Pancreas (tissue), 10 donors: ENCODE measurements at places on chromosomes 16 and 17. TPM values are rescaled to one million over a fixed set of nuclear protein-coding genes. Genes with fewer than 3 reads are reported as not detected.

Gene SPECC1
- polyA plus RNA-seq, result 7.0 TPM

Gene KRTAP17-1
- not detected for polyA plus RNA-seq

DNA sequence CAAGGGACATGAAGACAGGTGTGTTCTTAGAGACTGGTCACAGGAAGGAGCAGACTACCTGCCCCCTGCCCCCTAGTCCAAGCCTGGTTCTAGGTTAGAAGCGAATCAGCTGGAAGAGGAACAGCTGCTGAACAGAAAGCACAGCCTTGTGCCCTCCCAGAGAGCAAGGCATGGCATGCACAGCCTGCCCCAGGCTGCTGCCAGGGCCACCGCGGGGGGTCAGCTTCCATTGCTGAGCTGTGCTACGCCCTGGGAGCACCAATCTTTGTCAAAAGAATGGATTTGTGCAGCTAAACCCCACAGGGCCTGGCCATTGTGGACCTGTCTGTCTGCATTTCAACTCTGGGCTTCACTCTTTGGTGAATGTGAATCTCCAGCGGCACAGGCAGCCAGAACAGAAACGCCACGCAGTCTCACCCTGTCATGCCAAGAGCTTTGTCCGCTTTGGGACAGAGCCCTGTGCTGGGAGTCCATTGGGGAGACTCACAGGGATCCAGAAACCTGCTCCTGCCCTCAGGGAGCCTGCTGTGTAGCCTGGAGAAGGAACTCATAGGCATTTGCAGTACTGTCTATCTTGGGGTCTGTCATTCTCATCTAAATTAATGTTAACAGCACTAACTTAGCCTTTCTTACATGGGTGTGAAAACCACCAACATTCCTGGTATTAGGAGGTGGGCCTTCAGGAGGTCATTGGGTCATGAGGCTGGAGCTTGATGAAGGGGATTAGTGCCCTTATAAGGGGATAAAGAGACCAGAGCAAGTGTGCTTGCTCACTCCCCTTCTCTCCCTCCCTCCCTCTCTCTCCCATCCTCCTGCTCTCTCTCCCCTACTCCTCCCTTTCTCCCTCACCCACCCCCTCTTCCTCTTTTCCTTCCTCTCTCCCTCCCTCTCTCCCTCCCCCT, 25.6 kb upstream of the CDRT4 start:
- no peak for DNase-seq
- no peaks in the 10 kb centered on the region for H3K36me3 ChIP-seq
- H3K4me1 ChIP-seq, result no peaks in the 10 kb centered on the region
- no peaks in the 10 kb centered on the region for H3K27me3 ChIP-seq
- no peak overlapping the region for H3K27ac ChIP-seq
- no peak overlapping the region for H3K4me3 ChIP-seq

- no peaks in the 10 kb centered on the region for H3K36me3 ChIP-seq
- H3K4me1 ChIP-seq, result no peaks in the 10 kb centered on the region
- no peak overlapping the region for H3K27ac ChIP-seq
- H3K4me3 ChIP-seq, result no peak overlapping the region
These were observed 40.1 kb downstream of the SOX8 start for GRCh38 chr16:1021553-1022160.

DNA sequence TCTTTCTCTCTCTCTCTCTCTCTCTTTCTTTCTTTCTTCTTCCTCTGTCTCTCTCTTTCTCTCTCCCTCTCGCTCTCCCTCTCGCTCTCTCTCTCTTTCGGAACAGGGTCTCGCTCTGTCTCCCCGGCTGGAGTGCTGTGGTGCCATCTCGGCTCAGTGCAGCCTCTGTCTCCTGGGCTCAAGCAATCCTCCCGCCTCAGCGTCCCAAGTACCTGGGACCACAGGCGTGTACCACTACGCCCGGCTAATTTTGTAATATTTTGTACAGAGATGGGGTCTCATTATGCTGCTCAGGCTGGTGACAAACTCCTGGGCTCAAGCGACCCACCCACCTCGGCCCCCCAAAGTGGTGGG, 12.7 kb upstream of the KLHDC4 start:
- H3K36me3 ChIP-seq, result no peaks in the 10 kb centered on the region
- peak overlapping the region; percentile 37 for H3K27ac ChIP-seq
- peaks cover 4% of the 10 kb centered on the region for H3K4me1 ChIP-seq

Gene SLC25A39
- 119 TPM for polyA plus RNA-seq

GRCh38 chr16:53094013-53094630, 39.3 kb downstream of the CHD9 start:
- H3K27ac ChIP-seq, result no peak overlapping the region
- H3K4me1 ChIP-seq, result no peaks in the 10 kb centered on the region
- no peaks in the 10 kb centered on the region for H3K36me3 ChIP-seq

DNA sequence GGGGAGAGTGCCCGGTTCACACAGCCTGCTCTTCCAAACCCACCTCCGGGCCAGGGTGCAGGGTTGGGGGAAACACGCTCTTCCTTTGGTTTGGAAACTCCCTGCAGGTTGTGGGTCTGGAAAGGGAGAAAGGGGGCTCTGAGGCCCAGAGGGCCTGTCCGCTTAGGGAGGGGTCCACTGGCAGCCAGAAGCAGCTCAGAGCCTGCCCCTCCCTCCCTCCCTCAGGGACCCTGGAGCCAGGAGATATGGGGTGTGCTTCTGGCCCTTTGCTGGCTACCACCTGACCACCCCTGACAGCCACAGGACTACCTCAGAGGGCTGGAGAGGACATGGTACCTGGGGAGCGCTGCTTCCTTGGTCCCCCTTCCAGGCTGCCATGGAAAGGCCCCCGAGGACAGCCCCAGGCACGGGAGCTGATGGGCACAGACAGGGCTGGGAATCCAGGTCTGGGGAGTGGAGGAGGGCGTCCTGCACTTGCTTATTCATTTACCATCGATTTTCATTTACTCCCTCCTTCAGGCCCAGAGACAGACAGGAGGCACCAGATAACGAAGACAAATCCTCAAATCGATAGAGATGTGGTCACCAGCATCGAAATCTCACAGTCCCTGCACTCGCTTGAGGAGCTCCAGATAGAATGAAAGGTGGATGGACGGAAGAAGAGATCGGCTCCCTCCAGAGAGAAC, 48.4 kb upstream of the DOC2B start:
- H3K4me1 ChIP-seq, result no peaks in the 10 kb centered on the region
- no peak overlapping the region for H3K4me3 ChIP-seq
- no peaks in the 10 kb centered on the region for H3K36me3 ChIP-seq
- H3K27ac ChIP-seq, result no peak overlapping the region
- H3K27me3 ChIP-seq, result no peaks in the 10 kb centered on the region
- no peak for DNase-seq

Gene CMTM1
- polyA plus RNA-seq, result 0.28 TPM

Gene TRIM65
- polyA plus RNA-seq, result 12.5 TPM

GRCh38 chr17:9079461-9080103, 58.3 kb downstream of the NTN1 start:
- H3K36me3 ChIP-seq, result no peaks in the 10 kb centered on the region
- no peak overlapping the region for H3K4me3 ChIP-seq
- no peak for DNase-seq
- H3K27me3 ChIP-seq, result no peaks in the 10 kb centered on the region

DNA sequence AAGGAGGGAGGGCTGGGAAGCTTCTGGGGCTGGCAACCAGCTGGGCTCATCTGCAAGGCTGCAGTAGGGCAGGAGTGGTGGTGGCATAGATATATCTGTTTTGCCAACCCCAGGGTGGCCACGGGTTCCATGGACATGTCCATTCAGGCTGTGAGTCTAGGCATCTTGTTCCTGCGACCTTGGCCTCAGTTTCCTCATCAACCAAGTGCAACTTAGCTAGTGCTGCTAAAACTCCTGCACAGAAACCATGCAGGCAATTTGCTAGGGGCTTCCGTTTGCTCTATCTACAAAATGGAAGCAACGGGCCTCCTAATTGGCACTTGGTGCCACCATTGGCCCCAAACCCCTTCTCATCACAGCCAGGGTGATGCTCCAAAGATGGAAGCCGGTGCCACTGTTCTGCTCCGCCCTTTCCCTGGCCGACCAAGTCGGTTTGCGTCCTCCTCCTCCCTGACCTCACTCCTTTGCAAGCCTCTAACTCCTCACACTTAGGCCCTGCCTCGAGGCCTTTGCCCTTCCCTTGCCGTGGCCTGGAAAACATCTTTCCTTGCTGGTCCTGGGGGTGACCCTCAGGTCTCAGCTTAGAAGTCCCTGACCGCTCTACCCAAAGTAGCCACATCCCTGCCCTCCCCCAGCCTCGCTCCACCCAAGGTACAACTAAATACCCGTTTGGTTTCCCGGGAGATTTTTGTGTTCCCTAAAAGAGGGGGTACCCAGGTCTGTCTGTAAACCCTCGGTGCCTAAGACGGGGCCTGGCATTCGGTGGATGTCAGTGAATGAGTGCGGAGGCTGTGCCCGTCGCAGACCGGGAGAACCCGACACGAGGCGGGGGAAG, 1.2 kb downstream of the SREBF1 start:
- H3K36me3 ChIP-seq, result no peaks in the 10 kb centered on the region
- DNase-seq, result peak; percentile 50
- peaks cover 39% of the 10 kb centered on the region for H3K4me1 ChIP-seq
- H3K27ac ChIP-seq, result peak overlapping the region; percentile 99

DNA sequence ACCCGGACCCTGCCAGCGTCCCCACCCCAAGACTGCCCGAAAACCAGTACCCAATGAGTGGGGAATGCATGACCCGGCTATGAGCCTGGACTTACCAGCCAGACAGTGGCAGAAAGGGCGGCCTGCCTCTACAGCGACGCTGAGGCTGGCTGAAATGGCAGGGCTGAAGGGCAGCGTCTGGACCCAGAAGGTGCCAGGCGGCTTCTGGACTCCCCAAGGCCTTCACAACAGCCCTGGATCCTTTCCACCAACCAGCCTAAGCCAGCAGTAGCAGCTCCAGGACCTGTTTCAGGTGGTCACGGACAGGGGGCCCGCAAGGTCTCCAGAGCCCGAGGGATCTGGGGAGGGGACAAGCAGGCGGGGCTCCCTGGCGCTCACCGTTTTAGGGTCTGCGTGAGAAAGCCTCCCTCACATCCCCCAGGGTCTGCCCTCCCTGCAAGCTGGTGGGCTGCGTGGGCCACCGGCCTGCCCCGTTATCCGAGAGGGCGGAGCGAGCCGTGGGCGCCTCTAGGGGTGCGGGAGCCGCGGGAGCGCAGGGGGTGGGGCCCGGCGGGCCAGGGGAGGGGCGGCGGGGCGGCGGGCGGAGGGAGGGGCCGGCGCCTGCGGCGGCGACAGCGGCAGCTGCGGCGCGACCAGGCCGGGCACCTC, at the start of gene RIPOR1:
TSS of gene RIPOR1 (plus strand) at position 608 of the 648 bp plus-strand sequence. CDS start 9,618 bp downstream, outside the sequence.
- no peaks in the 10 kb centered on the region for H3K4me1 ChIP-seq
- H3K4me3 ChIP-seq, result peak within 1 kb of the TSS; percentile 66

Gene CCL17
- not detected for polyA plus RNA-seq

GRCh38 chr17:16906680-16907079, 65.2 kb downstream of the TNFRSF13B start:
- DNase-seq, result no peak
- H3K4me3 ChIP-seq, result no peak overlapping the region
- H3K27ac ChIP-seq, result no peak overlapping the region
- H3K27me3 ChIP-seq, result no peaks in the 10 kb centered on the region
- H3K4me1 ChIP-seq, result no peaks in the 10 kb centered on the region
- no peaks in the 10 kb centered on the region for H3K36me3 ChIP-seq

Gene MYO15A
- 1.3 TPM for polyA plus RNA-seq

DNA sequence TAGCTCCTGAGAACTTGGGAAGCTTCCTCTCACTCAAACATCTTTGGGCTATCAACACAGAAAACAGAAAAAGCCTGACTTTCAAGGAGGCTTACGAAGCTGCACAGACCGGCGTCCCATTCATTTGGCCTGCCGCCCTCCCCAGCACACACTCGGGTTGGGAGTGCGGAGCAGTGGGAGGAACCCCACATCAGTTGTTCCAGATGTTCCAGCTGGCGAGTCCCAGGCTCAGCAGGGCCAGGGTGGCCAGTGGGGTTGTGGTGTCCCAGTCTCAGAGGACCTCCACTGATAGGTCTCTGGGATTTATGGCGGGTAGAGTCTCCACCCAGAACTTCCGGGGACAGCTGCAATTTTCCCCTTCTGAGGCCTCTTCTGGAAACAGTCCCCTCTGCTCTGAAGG, 43.1 kb upstream of the DLX4 start:
- no peaks in the 10 kb centered on the region for H3K27me3 ChIP-seq
- no peak overlapping the region for H3K4me3 ChIP-seq
- no peak for DNase-seq
- H3K4me1 ChIP-seq, result no peaks in the 10 kb centered on the region

GRCh38 chr16:85028685-85029407, 1.3 kb downstream of the KIAA0513 start:
- peak; percentile 85 for DNase-seq
- no peaks in the 10 kb centered on the region for H3K36me3 ChIP-seq
- H3K27me3 ChIP-seq, result no peaks in the 10 kb centered on the region

DNA sequence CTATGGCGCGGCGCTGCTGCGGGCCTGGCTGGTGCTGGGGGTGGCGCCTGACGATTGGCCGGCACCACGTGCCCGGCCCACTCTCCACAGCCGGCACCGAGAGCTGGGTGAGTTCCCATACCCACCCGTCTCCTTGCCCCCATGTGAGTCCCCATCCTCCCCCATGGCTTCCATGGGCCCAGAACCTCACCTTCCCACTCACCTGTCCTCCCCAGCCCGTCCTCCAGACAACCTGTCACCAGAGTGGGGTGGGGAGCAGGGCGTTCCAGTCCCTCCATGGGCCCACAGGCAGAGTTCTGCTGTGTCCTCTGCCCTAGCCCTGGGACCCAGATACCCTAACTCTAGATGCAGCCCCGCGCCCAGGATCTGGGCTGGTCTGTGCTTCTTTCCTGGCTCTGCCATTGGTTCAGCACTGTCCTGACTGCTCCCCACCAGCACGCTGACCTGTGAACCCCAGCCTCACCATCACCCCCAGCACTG, 5.5 kb downstream of the ARMC5 start:
- DNase-seq, result peak; percentile 69
- peaks cover 8% of the 10 kb centered on the region for H3K4me1 ChIP-seq
- no peaks in the 10 kb centered on the region for H3K36me3 ChIP-seq
- H3K27me3 ChIP-seq, result no peaks in the 10 kb centered on the region
- no peak overlapping the region for H3K4me3 ChIP-seq

DNA sequence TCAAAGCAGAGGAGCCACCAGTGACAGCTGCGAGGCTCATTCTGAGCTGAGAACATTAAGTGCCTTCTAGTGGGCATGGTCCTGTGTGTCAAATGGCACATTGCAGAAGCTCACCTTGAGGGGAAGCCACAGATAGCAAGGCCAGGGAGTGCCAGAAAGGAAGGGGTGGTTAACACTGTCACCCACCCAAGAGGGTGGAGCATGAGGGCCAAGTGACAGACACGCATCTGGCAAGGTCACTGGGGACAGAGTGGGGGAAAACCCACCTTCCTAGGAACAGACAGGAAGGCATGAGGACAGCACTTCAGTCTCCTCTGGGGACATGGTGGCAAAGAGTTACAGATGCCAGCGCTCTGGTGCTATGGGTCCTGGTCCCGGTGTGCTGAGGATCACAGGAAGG, 22.1 kb downstream of the NUBP1 start:
- H3K4me1 ChIP-seq, result no peaks in the 10 kb centered on the region
- no peak for DNase-seq
- peaks cover 3% of the 10 kb centered on the region for H3K36me3 ChIP-seq
- H3K27ac ChIP-seq, result no peak overlapping the region

- no peak for DNase-seq
- H3K4me1 ChIP-seq, result peaks cover 67% of the 10 kb centered on the region
- no peak overlapping the region for H3K4me3 ChIP-seq
- peak overlapping the region; percentile 81 for H3K27ac ChIP-seq
- no peaks in the 10 kb centered on the region for H3K27me3 ChIP-seq
- H3K36me3 ChIP-seq, result no peaks in the 10 kb centered on the region
These were observed 84.2 kb upstream of the LGALS9 start for GRCh38 chr17:27546624-27547300.

GRCh38 chr17:47239967-47240651, 13.5 kb upstream of the ITGB3 start:
- peak overlapping the region; percentile 51 for H3K27ac ChIP-seq
- H3K4me3 ChIP-seq, result no peak overlapping the region
- H3K36me3 ChIP-seq, result no peaks in the 10 kb centered on the region
- no peak for DNase-seq
- H3K4me1 ChIP-seq, result no peaks in the 10 kb centered on the region

Gene MMP2
- polyA plus RNA-seq, result 6.5 TPM
